ENCODE measurements at places on chromosomes 12 and 14.

- no peak for DNase-seq
These were observed 104.7 kb downstream of the ST8SIA1 start for GRCh38 chr12:22229652-22230279.

DNA sequence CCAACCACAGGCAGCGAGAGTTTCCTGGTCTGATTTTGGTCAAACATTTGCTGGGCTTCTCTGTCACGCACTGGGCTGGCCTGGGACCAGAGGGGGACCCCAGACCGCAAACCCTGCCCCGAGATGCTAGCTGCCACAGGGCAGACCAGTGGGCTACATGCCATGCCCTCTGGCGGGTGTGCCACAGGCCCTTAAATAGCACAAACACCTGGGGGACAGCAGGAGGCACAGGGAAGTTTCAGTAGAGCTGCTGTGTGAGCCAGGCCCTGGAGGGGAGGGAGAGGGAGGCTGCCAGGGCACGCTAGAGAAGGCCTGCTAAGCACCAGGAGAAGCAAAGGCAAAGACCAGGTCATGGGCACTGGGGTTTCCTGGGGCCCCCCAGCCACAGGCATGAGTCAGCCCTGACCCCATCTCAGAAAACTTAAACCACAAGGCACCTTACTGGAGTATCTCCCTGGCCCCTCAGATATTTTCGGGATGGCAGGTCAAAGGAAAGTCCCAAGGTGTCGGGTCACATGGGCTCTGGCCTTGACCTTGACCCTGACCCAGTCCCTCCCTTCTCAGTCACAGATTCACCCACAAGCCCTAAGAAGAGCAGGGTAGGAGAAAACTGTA is 29.2 kb downstream of the ITPK1 start:
- no peak for DNase-seq

- no peak for DNase-seq
These were observed 13.7 kb upstream of the ZNF740 start for GRCh38 chr12:53166837-53167236.

DNA sequence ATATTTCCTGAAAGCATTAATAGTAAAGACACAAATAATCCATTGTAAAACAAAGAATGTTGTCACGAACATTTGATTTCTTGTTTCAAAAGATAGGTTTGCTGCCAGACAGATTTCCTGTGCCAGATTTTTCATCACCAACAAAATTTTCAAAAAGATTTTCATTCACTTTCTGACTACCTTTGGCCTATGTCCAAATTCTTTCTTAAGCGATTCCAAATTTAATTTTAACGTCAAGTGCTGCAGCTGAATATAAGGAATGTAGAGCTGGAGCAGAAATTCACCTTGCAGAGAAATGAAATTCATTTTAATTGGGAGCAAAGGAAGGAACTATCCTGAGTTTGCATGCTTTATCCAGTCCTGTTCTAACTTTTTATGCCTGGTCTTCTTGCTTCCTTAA is 277.4 kb downstream of the CCER1 start:
- no peak for DNase-seq

DNA sequence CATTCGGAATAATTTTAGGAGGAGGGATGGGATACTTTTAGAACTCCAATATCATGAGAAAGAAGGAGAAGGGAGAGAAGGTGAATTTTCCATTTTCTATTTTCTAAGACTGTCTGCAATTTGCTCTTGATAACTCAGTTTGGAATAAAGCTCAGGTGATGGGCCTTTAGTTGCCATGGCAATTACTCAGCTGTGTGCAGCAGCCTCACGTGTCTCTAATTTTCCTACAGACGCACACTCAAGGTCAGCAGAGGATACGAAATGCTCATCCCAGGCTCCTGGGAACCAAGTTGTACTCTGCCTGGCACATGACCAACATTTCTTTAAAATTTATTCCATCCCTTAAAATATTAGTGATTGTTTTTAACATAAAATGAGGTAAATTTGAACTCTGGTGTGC is 76.7 kb downstream of the TTC8 start:
- no peak for DNase-seq

- no peak for DNase-seq
These were observed 64.6 kb downstream of the BEGAIN start for GRCh38 chr14:100522616-100523099.

GRCh38 chr12:2009623-2010022 is 5.4 kb upstream of the DCP1B start:
- no peak for DNase-seq

DNA sequence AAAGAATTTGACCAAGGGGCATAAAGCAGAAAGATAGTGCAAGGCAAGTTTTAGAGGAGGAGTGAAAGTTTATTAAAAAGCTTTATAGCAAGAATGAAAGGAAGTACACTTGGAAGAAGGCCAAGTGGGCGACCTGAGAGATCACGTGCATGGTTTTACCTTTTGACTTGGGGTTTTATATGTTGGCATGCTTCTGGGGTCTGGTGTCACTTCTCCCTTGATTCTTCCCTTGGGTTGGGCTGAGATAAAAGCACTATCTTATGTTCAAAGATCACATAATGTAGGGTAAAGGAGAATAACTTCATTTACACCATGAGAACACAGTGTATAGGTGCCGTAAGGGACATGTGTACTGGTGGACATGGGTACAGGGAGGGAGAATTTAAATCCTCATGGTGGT is 17.7 kb upstream of the TMEM30B start:
- no peak for DNase-seq

DNA sequence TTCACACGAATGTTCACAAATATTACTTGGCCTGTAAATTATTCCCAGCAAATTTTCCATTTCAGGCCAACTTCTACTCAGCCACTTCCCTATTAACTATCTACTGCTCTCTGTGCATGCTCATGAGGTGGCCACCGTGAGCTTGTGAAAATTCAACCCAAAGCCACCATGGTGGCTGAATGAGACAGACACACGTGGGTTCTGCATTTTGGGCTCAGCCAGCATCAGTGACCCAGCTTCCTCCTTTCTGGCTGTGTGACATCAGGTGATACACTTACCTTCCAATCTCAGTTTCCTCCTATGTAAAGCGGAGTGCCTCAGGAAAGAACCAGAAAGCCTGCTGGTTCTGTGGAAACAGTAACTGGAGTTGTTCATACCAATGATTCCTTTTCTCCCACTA is 175.8 kb downstream of the FOXN3 start:
- no peak for DNase-seq

GRCh38 chr12:121590476-121591143 is 9.8 kb upstream of the KDM2B start:
- DNase-seq, result peak; percentile 58

- no peak for DNase-seq
These were observed 1.6 kb downstream of the DGKA start for GRCh38 chr12:55932551-55932910.

DNA sequence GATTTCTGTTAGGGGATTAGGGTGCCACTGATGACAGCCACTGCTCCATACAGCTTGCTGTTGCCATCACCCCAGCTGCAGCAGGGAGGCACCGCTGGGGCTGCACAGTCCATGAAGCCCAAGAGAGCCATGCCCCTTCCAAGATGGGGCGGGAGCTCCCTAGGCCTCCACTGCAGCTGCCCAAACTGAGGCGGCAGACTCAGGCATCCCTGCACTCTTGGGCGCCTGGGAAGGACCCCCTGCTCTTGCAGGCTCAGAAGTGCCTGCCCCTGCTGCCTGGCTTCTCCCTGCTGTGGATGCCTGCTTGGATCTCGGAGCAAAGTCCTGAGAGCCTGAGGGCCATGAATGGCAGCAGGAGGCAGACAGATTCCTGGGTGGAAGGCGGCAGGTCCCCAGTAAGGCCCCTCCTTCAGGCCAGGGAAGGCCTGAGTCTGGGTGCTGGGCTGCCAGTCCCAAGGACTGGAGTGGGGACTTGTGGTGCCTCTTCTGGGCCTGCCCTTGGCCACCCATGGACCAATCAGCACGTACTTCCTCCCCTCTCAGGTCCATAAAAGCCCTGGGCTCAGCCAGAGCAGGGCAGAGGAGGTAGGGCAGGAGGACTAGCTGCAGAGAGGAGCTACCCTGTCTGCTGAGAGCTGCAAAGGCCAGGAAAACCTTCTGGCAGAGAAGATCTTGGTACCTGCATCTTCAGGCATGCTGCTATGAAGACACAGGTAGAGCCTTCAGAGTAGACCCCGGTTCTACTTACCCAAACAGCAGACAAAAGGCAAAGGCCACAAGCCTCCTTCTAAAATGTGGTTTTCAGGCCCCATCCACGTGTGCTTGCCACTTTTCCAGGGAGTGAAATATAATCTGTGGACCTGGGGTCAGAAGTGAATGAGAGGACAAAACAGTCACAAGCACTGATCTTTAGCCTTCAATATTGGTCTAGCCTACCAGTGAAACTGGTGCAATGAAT is 30.0 kb upstream of the STK38L start:
- no peak for DNase-seq

GRCh38 chr12:30753751-30754382 is 884 bp downstream of the CAPRIN2 start:
- no peak for DNase-seq

- peak; percentile 12 for DNase-seq
These were observed 806.0 kb downstream of the VRK1 start for GRCh38 chr14:97603201-97603600.

DNA sequence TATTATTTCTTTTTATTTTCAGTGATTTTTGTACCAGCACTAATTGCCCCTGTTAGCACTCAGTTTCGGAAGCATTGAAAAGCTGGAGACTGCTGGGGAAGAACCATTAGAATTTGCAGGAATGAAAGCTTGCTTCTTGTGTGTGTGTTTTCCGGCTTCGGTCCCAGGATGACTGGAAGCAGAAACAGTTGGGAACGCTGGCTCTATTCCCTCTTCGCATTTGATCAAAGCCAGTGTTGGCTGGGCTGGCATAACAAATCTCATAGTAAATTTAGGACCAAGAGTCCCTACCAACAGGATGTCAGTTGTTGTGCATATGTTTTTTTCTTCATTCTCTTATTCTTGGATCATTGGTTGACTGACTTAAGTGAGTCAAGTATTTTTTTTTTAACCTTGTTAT is 53.6 kb upstream of the TRAF3 start:
- DNase-seq, result no peak

GRCh38 chr12:123712780-123713319 is 697 bp downstream of the ATP6V0A2 start:
- no peak for DNase-seq

GRCh38 chr12:93827669-93828068 is 150.5 kb downstream of the CRADD start:
- no peak for DNase-seq

DNA sequence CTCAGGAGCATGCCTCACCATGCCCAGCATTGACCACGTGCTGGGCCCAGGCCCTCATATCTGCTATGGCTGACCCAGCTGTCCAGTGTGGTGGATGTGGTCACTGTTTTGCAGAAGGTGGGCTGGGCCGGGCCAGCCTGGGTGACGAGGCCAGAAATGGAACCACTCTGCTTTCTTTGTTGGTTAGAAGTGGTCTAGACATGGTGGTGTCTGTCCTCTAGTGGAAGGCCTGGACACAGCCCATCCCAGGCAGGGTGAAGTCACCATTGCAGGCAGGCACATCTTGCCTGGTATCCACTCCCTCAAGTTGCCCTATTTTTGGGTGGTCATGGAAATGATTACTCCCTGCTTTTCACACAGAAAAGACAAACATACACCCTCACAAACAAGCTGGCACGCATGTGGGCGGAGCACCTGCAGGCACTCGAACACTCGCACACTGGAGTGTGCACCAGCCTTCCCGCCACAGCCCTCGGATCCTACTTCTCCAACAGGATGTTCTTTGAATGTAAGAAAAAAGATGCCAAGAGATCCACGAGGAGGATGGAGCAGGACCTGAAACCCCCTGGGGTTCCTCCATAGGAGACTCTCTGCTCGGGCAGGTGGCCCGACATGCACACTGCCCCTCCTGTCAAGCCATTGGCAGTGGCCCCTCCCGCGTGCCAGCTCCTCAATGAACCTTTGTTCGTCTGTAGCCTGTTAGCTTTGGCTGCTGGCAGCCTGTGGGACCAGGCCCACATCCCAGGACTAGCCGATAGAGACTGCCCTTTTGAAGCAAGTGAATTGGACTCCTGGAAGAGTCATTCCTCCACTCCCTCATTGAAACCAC is 38.4 kb downstream of the MLXIP start:
- DNase-seq, result no peak

DNA sequence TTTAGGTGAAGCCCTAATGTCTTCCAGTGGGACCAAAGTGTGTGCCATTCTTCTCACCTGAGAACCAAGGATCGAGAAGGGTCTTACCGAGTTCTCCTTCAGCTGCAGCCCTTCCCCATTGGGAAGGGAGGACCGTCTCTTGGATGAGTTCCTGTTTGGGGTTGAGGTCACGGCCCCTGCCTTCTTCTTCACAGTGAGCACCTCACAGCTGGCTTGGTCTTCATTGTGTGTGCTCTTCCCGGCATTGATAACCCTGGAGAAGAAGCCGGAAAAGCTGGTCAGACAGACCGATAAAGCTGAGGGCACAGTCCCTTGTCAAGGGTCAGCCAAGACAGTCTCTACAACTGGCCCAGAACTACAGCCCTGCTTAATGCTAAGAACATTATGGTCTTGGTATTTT is 102.9 kb downstream of the PPM1H start:
- no peak for DNase-seq

DNA sequence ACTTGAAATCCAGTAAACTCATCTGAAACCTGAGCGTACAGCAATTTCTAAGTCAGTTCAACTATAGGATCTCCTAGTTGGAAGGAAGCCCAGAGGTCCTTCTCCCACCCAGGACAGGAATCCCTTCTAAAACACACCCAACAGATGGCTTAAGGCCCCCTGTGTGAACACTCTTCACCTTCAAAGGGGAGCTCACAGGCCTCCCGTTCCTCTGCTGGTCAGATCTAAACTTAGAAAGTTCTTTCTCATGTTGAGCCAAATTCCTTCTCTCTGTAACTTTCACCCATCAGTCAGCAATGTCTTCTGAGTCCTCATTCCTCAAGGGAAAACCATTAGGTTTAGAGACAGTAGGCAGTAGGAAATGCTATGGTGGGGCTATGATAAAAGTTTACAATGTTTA is 355.2 kb downstream of the PCNX1 start:
- DNase-seq, result no peak

- peak; percentile 86 for DNase-seq
These were observed 34.7 kb upstream of the SLC2A3 start for GRCh38 chr12:7970475-7971252.

DNA sequence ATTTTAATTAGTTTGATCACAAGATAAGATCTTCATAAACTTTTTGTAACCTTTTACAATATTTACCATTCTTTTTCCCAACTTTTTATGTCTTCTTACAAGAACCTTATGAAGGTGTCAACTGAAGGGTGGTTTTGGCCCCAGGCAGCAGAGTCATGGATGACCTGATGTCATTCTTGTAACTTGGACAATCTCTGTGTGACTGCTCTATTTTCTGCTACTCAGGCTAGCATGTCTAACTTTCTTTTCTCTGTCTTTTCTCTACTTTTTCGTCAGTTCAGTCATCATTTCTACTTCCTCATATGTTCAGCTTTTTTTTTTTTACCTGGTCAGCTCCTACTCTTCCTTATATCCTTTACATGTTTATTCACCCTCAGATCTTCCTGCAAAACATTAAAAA is 150.7 kb upstream of the PTPRQ start:
- no peak for DNase-seq

GRCh38 chr12:70443062-70443673 is 77.1 kb downstream of the KCNMB4 start:
- DNase-seq, result no peak

GRCh38 chr12:75364919-75365318 is 26.0 kb upstream of the GLIPR1L2 start:
- no peak for DNase-seq

All from stimulated activated CD4-positive, alpha-beta T cell treated with anti-CD3 and anti-CD28 coated beads, Interleukin-15, amount 100 ng/mL, for 48 hours (primary cell).